ENCODE measurements at places on chromosomes 13 and 19. TPM values are rescaled to one million over a fixed set of nuclear protein-coding genes. Genes with fewer than 3 reads are reported as not detected.

DNA sequence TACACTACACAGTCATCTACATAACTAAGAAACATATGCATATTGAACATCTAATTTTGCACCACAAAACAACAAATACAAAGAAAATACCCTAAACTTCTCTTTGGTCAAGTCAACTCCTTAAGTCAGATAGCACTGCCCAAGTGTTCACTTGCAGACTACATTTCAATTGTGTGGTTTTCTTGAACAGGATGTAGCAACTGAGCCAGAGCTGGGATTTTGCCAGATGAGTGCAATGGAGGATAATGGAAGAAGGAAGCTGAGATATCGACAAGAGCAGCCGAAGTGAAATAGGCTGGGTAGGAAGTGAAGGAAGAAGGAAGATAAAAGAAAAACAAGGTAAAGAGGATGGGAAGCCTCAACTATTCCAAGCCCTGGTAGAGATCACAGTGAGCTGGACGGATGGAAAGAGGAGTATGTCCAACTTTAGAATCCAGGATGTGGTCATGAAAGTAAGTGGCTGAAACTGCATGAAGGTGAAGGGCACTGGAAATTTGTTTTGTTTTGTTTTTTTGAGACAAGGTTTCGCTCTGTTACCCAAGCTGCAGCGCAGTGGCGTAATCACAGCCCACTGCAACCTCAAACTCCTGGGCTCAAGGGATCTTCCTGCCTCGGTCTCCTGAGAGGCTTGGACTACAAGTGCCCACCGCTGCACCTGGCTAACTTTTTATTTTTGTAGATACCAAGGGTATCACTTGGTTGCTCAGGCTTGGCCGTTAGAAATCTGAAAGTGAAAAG is 15.0 kb downstream of the NUFIP1 start:
- no peak for DNase-seq
- peaks cover 2% of the 10 kb centered on the region for H3K27me3 ChIP-seq
- H3K27ac ChIP-seq = no peak overlapping the region

DNA sequence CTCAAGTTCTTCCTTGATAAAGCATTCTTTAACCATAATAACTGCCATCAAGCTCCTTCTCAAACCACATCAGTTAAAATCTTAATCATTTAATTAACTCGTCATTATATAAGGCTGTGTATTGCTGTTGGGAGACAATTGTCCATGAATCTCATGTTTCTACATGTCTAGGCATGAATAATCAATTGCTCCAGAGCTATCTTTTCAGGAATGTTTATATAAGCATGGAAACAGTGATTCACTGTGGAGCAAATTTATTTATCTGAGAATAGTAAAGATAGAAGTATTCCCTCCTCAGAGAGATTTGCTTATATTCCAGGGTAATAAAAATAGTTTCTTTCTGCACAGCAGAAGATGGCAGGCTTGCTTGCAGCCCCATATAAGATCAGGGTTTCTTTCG is 71.1 kb downstream of the CBY2 start:
- DNase-seq = no peak
- H3K4me3 ChIP-seq = no peak overlapping the region
- H3K4me1 ChIP-seq = peaks cover 12% of the 10 kb centered on the region
- no peaks in the 10 kb centered on the region for H3K27me3 ChIP-seq

DNA sequence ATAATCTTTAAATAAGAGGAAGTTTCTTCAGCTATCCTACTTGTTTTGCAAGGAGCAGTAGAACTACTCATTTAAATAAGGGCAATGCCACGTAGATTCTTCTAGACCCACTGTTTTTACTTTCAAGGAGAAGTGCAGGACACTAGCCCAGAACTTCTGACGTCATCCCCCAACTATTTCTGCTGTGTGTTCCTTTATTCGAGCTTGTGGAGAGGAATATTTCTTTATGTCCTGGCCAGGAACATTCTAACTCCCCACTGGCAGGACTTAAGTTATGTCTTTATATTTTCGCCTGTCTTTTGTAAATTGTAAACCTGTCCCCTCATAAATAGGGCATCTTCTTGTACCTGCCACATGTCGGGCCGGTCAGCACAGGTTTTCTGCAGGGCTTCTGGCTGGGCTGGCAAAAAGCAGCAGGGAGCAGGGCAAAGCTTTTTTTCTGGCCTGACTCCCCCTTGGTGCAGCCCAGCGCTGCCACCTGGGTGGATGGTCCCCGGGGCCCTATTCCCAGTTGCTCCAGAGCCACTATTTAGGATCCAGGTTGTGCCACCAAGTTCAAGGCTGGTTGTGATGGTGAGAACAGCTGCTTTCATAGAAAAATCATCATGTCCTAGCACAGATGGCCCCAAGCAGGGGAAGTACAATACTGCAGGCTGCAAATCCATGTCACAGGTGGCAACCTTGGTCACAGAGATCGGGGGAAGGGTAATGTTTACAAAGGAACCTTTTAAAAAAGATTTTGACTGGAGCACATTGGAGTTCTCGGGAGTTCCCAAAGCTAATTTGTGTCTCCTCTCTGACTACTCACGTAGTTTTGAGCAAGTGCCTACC is 1.8 kb downstream of the MBNL2 start:
- H3K27me3 ChIP-seq = peaks cover 6% of the 10 kb centered on the region
- H3K4me1 ChIP-seq = peaks cover 50% of the 10 kb centered on the region
- peak overlapping the region; percentile 87 for H3K4me3 ChIP-seq
- no peaks in the 10 kb centered on the region for H3K36me3 ChIP-seq

DNA sequence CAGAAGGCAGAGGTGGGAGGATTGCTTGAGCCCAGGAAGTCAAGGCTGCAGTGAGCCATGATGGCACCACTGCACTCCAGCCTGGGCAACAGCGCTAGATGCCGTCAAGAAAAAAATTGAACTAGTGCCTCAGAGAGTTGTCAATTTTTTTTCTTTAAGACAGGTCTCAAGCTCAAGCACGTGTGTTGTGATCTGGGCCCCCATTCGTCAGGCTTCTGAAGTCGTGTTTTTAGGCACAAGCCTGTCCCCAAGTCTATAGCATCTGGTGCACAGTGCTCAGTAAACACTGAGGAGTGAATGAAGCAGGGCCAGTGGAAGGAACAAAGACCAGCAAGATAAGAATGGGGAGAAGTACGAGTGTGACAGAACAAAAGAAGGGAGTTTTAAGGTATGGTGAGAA is 23.7 kb upstream of the LAMP1 start:
- peaks cover 2% of the 10 kb centered on the region for H3K27me3 ChIP-seq
- H3K27ac ChIP-seq = peak overlapping the region; percentile 0
- H3K4me3 ChIP-seq = no peak overlapping the region
- peaks cover under 1% of the 10 kb centered on the region for H3K36me3 ChIP-seq

POU2F2 gene
- total RNA-seq = 53.4 TPM

FUT1 gene
- total RNA-seq = 4.4 TPM
